Smooth muscle cell of the pulmonary artery (primary cell): ENCODE measurements at places on chromosomes 6 and 20. TPM values are rescaled to one million over a fixed set of nuclear protein-coding genes. Genes with fewer than 3 reads are reported as not detected.

Gene JPH2
- 2.2 and 5.6 TPM in 2 replicates for total RNA-seq

Gene C20orf202
- total RNA-seq, result 0.07 TPM in 1 of 2 replicates, not detected in the other

Gene ENPP4
- 0.89 and 17.1 TPM in 2 replicates for total RNA-seq

Gene DCBLD1
- total RNA-seq, result 39.2 and 54.2 TPM in 2 replicates

Gene REM1
- total RNA-seq, result 0.07 and 4.0 TPM in 2 replicates
